Activated CD8-positive, alpha-beta memory T cell treated with anti-CD3 and anti-CD28 coated beads for 1 hour (primary cell): ENCODE measurements at places on chromosomes 7 and 10.

DNA sequence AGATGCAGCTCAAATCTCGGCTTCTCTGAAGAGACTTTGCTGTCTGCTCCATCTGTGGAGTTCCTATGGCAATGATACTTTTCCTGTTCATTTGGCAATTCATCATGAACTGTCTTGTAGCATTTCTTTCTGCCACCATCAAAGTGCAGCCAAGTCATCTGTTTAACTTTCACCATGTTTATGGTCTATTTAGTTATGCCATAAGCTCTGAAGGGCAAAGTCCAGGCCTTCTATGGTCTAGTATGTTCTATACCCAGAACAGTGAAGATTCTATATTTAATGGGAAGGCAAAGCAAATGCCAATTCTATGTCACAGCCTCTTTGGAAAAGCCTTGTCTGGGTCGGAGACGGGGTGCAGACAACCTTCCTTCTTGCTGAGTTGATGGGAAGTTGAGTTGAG lies 472.6 kb downstream of the PLXNA4 start:
- no peak for DNase-seq

DNA sequence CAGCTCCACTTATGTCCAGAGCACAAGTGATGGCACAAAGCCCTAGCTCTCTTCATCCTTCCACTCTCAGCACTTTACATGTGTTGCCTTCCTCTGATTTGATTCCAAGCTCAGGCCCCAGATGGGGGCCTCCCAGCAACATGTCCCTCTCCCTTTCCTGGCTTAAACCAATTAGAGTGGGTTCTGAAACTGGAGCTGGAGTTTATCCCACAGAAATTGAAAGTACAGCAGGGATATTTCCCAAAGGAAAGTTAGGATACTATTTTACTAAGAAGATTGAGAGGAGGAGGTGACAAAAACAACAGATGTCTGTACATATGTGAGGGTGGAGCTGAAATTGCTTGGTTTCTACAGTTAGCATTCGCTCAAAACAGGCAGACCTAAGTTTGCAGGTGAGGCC lies 724.6 kb downstream of the AUTS2 start:
- DNase-seq: no peak

GRCh38 chr10:2927958-2928840 lies 139.1 kb upstream of the PFKP start:
- DNase-seq: peak; percentile 23

GRCh38 chr7:93890041-93890463 lies 501 bp downstream of the TFPI2 start:
- DNase-seq: no peak

GRCh38 chr10:117257721-117258120 lies 16.8 kb downstream of the SLC18A2 start:
- no peak for DNase-seq

- no peak for DNase-seq
Observed at GRCh38 chr7:41457832-41458437, 245.0 kb downstream of the INHBA start.

- DNase-seq: peak; percentile 87
Observed at GRCh38 chr10:73781879-73782748, at the start of gene CHCHD1. CHCHD1 (plus strand) TSS chr10:73782048; CDS start chr10:73782076, 28 bp downstream.

GRCh38 chr7:104552102-104552501 lies 223.7 kb downstream of the LHFPL3 start:
- no peak for DNase-seq

- no peak for DNase-seq
Observed at GRCh38 chr7:101933688-101934121, 116.3 kb downstream of the CUX1 start.

DNA sequence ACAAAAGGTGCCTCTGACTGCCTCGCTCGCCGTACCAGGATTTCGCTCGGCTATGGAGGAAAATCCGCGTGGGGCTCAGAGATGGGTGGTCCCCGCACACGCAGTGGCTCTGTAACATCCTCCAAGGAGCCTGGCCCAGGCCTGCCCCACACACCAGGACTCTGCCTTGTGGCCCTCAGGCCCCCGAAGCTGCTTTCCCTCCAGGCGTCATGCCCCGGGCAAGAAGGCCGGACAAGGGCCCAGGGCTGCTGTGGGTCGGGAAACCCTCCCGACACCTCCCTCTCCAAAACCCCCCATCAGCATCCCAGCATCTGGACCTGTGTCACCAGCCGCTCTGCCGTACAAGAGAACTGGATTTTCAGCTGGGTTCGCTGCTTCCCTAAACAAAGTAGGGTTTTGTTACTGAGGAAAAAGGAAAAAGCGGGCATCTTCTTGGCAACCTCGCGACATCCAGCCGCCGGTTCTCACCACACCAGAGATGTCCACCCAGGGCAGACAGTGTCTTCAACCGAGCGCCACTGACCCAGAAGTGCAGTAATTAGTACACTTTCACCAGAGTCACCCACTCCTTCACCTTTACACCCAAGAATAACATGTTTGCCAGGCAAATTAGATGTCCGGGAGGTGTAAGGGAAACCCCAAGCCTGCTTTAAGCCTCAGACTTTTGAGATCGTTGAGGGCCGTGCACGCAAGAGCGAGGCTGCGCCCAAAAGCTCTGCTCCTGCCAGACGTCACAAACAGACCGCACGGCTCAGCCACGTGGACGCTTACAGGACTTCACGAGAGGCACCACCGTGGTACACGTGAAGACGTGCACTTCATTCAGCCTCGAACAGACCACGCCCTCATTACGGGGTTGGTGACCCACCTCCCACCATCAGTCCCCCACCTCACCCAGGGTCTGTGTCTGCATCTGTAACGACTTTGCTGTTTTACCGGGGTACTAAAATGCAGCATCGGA lies 62.2 kb downstream of the DIP2C start:
- no peak for DNase-seq

DNA sequence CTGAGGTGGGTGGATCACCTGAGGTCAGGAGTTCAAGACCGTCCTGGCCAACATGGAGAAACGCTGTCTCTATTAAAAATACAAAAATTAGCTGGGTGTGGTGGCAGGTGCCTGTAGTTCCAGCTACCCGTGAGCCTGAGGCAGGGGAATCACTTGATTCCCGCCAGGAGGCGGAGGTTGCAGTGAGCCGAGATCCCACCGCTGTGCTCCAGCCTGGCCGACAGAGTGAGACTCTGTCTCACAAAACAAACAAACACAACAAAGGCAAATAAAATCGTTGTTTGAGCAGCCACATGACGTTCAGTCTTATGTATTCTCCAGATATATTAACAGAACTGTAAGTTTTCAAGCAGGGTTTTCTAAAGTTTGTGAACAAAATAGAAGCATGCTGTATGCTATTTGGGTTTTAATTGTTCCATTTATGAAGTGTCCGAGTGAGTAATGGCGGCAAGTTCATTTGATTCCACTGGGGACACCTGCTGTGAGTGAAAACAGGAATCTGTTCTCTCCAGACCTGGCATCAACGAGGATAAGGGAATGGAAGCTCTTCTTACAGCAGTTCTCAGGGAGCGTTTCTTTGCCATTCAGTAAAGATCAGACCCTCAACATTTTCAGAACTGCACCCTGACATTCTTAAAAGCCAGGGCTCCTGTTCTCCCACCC lies 122.5 kb upstream of the PITRM1 start:
- DNase-seq: no peak

DNA sequence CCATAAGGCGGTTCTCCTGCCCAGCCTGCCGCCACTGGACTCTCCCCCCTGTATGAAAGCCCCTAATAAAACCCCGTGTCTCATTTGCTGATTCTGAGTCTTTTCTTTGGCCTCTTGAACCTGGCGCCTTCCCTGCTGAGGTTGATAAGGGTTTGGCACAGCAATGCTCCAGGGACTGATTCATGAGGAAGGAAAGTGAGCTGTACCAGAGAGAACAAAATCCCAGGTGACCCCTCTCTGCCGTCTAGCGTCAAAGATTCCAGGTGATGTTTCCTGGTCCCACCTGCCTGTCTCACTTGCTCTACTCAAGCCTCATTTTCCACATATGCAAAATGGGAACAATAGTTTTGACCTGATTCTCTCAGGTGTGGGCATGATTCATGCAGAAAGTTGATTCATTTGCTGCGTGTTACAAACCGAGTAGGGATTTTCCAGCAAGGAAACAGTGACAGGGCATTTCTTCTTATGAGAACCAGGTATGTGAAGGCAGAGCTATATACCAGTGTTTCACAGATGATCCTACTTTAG lies 730.6 kb upstream of the IGFBP3 start:
- no peak for DNase-seq

DNA sequence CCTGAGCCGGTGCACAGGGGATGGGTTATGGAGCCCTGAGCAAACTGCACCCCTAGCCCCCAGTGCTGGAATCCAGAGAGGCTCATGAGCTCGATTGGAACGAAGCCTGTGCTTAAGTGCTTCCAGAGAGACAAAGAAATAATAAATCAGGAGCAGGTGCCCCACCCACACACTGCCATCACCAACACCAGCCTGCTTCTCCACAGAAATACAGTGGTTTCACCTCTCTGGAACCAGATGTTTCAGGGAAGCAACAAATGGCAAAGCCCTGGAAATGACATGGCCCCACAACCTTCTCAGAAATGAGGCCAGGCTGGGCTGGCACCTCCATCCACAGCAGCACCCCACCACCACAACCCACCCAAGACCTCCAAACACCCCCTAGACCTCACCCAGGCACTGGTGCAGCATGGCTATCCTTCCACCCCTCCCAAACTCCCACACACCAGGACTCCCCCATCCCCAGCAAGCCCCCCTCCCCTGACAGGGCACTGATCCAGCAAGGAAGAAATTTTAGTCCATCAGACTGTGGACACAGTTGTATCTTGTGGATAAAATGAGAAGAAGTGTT lies 4.1 kb upstream of the SLC18A3 start:
- no peak for DNase-seq

- no peak for DNase-seq
Observed at GRCh38 chr10:100745882-100746783, 751 bp downstream of the PAX2 start.

- no peak for DNase-seq
Observed at GRCh38 chr7:91717681-91718470, 162.6 kb downstream of the MTERF1 start.

DNA sequence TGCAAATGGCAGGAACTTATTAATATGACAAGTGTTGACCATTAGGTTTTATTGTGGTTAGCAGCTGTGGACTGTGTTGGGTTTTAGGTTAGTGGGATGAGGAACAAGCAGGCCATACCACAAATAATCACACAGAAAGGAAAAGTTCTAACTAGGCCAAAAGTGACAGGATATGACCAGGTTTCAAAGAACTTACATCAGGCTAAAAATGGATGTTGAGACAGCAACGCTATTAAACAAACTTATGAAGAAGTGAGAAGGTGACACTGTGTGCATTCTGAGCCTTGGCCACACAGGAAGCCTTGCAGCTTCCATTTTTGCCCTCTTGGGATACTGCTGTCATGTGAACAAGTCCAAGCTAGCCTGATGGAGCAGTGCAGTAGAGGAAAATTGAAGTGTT lies 568.8 kb downstream of the HTR7 start:
- DNase-seq: no peak

DNA sequence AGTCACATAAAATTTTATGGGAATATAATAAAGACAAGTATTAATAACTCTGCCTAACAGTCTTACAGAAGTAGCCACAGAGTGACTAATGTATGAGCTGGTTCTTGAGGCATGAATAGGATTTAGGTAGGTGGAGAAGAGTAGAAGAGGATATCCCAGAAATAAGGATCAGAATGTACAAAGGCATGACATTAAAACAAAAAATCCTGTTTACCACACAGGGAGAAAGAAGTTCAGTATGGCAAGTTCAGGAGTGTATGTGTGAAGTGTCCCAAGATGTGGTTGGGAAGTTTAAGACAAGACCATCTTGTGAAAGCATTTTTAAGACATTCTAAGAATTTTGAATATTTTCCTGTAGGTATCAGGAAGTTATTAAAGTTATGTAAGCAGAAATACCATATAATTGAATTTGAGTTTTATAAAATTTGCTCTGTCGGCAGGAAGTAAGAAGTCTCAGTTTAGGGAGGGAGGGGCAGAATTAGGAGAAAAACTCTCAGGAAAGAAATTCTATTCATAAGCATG lies 64.7 kb upstream of the CAV2 start:
- no peak for DNase-seq

DNA sequence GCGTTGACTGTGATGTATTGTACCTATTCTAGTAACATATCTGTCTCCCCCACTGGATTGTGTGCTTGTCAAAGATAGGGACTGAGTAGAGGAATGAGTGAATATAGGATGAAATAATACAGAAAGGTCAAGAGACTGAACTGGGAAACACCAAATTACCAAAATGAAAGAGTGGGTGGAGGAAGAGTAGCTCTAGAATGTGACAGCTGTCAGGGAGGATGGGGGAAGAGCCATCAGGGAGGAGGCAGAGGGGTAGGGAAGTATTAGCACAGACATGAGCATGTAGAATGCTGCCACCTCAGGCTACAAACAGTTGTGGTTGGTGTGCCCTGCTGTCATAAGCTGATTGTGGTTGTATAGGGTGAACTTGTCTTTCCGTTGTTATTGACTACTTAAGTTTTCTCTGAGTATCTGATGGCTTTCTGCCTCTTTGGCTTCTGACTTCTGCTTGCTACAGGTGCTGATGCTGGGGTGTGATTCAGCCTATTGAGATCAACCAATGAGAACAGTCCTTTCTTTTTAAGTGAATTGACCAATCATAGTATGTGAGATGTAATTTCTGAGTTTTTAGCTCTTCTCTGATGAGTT lies 5.6 kb downstream of the CCSER2 start:
- DNase-seq: peak; percentile 31

- no peak for DNase-seq
Observed at GRCh38 chr7:127933146-127933545, 98.1 kb downstream of the LRRC4 start.

- DNase-seq: no peak
Observed at GRCh38 chr10:117137031-117137910, 799 bp downstream of the VAX1 start.

- no peak for DNase-seq
Observed at GRCh38 chr10:26214551-26215395, 1.8 kb upstream of the GAD2 start.

DNA sequence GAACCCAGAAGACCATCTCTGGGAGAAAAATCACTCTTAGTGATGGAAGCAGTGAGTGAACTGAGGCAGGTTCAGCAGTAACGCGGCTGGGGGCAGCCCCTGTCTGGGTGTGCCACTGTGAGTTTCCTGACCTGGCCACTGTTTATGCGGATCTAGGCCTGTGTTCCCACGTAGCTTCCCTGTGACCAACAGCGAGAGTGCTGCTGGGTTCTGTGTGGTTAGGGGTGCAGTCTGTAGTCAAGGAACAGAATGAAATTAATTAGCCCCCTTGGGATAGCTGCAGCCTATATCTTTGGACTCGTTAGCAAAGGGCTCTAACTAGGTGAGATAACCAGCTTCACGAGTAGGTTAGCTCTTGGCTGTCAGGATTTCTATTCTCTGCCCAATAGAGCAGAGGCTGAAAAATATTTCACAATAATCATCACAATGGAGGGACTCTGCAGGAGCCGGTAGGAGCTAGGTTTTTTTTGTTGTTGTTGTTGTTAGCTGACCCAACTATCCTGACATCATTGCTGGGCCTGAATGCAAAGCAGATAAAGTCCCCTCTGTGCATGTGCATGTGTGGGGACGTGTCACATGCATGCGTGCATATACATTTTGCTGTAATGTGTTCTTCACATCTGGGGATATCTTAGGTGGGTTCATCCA lies 164.9 kb downstream of the TMEM178B start:
- no peak for DNase-seq

DNA sequence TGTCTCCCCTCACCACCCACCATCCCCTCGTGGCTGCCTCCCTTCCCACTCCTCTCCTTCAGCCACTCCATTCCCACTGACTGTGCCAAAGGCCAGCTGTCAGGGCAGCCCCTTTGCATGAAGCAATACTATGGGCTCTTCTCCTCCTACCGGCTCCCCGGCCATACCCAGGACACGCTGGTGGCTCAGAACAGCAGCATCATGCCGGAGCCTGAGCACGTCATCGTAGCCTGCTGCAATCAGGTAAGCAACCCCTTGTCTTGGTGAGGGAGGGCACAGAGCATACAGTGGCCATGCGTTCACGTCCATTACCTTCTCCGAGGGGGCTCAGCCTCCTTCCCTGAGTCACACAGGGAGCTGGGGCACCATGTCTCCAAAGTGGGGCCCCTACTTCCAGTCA lies 11.6 kb downstream of the CHAT start:
- DNase-seq: no peak
